ENCODE measurements at places on chromosomes 16 and 17.

DNA sequence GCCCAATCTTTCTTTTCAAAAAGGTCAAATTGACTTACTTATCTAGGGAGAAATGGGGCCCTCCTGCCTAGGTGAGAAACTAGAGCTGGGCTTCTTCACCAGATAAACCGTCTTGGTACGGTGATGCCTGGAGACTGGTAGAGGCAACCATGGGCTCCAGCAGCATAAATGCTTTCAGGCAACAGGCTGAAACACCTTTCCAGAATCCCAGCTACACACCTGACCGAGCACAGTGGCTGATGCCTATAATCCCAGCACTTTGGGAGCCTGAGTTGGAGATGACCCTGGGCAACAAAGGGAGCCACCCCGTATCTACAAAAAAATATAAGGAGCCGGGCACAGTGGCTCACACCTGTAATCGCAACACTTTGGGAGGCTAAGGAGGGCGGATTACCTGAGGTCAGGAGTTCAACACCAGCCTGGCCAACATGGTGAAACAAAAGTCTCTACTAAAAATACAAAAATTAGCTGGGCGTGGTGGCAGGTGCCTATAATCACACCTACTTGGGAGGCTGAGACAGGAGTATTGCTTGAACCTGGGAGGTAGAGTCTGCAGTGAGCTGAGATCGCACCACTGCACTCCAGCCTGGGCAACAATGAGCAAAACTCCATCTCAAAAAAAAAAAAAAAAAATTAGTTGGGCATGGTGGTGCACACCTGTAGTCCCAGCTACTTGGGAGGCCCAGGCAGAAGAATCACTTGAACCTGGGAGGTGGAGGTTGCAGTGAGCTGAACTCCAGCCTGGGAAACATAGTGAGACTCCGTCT lies 8.0 kb downstream of the TRAF4 start:
- DNase-seq: no peak

GRCh38 chr17:82655038-82655479 lies 6.8 kb upstream of the WDR45B start:
- no peak for DNase-seq

- no peak for DNase-seq
These were observed 34.8 kb upstream of the FBXO47 start for GRCh38 chr17:39001703-39002637.

GRCh38 chr16:31038993-31039392 lies 5.6 kb downstream of the STX4 start:
- no peak for DNase-seq

GRCh38 chr16:85856585-85856984 lies 42.4 kb upstream of the IRF8 start:
- DNase-seq: no peak

All from SHP77 treated with DMSO at 0.1 percent for 48 hours (cell line).